Suprapubic skin (tissue), 4 donors: ENCODE measurements at places on chromosomes 5 and 9.

DNA sequence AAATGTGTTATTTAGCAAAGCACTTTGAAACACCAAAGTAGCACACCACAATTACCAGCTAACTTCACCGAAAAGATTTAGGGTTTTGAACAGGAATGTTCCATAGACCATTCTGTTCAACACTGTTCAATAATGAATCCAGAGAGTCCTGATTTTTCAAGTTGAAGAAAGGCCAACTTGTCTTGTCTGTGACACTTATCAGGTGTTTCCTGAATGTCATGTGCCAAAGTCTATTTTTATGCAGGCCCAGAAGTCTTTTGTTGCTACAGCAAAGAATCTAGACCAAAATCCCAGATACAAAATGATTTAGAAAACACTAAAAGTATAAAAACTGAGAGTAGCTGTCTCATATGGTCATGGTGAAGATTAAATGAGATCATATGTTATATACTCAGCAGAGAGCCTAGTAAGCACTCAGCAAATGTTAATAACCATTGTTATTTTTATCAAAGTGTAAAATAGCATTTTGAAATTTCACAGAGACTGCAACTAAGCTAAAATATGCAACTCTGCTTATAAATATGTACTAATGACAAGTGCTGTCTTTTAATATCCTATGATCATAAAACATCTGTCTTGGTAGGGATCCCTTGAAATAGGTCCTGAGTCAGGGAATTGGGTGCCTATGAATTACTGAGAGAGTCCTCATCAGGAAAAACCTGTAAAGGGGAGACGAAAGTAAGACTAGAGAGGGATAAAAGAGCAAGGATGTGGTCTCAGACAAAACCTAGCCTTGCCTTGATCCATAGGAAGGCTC lies 122.4 kb upstream of the SLC12A2 start:
- no peak for DNase-seq

- DNase-seq: peak; percentile 91
These were observed 15.2 kb downstream of the IPPK start for GRCh38 chr9:92654481-92655301.

GRCh38 chr5:72379936-72380335 lies 59.8 kb downstream of the PTCD2 start:
- no peak for DNase-seq

- no peak for DNase-seq
These were observed 17.1 kb upstream of the POU4F3 start for GRCh38 chr5:146321571-146321970.

- no peak for DNase-seq
These were observed 184.0 kb downstream of the CACNA1B start for GRCh38 chr9:138061631-138062030.

DNA sequence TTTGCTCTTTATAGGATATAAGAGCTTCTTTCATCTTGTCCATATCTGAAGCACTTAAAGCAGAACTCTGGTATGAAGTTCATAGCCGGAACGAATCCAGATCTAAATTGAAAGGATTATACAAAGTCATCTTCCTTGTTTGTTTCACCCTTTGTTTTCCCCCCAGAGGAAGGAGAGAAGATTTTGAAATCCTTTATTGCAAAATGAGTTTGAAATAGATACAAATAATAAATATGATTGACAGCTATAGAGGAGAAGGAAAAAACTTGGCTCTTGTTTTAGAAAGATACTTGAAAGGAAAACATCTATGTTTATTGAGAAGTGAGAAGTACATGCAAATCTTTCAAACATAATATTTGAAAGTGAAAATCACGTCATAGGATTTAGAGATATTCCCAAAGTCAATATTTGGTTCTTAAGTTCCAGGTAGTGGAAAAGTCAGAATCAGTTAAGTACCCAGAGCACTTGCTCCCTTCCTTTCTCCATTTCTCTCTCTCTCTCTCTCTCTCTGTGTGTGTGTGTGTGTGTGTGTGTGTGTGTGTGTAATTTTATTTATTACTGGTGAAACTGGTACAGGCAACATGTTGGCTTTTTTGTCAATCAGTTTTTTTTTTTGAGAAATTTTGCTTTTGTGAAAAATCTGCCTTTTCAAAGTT lies 27.2 kb downstream of the PAM start:
- DNase-seq: no peak

- no peak for DNase-seq
These were observed 142.2 kb downstream of the SV2C start for GRCh38 chr5:76225336-76225735.

GRCh38 chr5:121174351-121174750 lies 677.3 kb upstream of the FTMT start:
- DNase-seq: no peak

- peak; percentile 87 for DNase-seq
These were observed 413 bp downstream of the JADE2 start for GRCh38 chr5:134525683-134526482.

GRCh38 chr5:121890297-121890858 lies 38.7 kb downstream of the FTMT start:
- no peak for DNase-seq

DNA sequence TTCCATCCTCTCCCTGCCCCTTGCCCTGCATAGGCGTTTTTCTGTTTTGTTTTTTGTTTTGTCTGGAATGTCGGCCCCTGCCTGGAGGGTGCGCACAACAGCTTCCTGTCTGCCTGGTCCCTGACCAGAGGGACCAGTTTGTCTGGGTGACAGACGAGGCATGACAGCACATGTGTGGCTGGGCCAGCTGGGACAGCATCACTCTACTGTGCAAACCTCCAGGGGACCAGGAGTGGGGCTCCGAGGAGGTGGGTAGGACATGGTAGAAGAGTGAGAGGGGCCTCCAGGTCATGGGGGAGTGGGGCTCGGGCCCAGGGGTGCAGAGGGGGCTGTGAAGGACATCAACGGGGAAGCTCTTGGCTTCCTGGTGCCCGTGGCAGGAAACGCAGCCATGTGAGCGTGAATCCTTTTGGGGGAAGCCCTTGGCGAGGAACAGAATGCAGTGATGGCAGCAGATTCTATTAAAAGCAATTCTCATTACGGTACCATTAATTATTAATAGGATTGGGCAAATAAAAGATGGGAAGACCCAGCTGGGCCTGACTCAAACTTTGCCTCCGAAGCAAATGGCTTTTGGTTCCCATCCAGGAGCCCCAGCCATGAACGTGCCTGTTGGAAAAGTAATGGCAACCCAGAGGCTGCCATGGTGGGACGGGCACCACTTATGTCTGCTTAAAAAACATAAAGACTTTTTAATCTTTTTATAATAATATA lies 184.4 kb upstream of the IER5L start:
- no peak for DNase-seq

GRCh38 chr5:57302164-57302563 lies 128.3 kb downstream of the GPBP1 start:
- no peak for DNase-seq

GRCh38 chr5:39519079-39519478 lies 94.3 kb upstream of the DAB2 start:
- DNase-seq: no peak

- no peak for DNase-seq
These were observed 2046.8 kb upstream of the CDH9 start for GRCh38 chr5:29085142-29085541.

DNA sequence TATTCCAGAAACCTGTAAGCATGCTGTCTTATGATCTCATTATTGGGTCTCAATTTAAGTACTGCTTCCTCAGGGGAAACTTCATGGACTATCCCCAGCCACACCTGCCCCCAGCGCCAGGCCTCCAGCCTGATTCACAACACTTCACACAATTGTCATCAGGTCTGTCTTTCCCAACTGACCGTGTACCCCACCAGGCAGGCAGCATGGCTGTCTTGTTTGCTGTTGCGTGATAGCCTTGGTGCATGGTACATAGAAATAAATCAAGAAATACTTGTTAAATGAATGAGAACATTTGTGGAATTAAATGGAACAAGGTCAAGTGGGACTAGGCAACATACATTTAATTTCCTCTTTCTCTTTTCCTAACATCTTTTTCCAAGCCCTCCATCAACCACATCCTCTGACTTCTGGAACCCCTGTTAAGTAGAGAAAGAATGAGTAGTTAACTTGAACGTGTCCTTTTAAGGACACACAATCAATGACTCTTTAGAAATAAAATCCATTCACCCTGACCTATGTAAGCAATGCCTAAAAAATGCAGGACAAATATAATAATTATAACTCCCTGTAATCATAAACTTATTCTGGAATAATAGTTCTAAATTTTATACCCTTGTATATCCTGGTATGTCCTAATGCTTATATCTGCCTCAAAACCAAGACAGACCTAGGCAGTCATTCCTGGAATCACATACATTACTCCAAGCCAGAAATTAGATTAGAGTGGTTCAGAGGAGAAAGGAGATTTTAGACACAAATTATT lies 17.2 kb upstream of the THG1L start:
- no peak for DNase-seq

- DNase-seq: no peak
These were observed 18.1 kb upstream of the MACROH2A1 start for GRCh38 chr5:135417083-135417482.

DNA sequence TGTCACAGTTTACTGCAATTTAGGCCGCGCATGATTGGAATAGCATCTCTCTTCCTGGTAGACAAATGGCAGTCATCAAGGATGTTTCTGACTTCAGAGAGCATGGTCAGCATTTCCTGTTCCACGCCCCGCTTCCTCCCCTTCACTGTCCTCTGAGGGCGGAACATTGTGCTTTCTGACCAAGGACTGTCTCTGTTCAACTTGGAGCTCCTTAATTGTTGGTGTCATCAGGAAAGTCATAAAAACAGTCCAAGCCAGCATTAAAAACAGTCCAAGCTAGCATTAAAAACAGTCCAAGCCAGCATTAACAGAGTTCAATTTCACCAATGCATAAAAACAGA lies 301.3 kb upstream of the IRX4 start:
- no peak for DNase-seq

GRCh38 chr5:103862398-103862797 lies 299.8 kb upstream of the NUDT12 start:
- no peak for DNase-seq

- DNase-seq: no peak
These were observed 245.4 kb upstream of the NREP start for GRCh38 chr5:112002376-112002775.

DNA sequence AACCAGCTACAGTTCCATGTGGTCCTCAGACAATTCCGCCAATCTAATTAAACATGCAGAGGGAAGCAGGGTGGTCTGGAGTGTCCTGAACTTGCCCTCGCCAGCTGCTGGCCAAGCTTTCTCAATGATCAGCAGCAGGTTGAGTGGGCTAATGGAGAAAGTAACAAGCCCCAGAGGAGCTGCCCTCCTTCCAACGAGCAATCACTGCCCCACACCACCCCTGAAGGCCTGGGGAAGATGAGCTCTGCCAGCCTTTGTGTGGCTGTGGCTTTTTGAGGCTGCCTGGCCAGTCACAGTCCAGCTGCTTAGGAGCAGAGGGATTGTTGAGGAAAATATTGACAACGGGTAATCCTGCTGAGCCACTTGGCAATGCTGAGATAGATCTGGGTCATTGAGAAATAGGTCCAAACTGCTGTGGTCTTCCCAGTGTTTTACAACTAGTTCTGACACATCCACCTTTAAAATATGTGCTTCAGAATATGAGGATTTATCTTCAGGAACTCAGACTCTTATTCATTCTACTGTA lies 107.3 kb downstream of the CD180 start:
- no peak for DNase-seq

- DNase-seq: no peak
These were observed 613.4 kb downstream of the IRX1 start for GRCh38 chr5:4208996-4209395.

DNA sequence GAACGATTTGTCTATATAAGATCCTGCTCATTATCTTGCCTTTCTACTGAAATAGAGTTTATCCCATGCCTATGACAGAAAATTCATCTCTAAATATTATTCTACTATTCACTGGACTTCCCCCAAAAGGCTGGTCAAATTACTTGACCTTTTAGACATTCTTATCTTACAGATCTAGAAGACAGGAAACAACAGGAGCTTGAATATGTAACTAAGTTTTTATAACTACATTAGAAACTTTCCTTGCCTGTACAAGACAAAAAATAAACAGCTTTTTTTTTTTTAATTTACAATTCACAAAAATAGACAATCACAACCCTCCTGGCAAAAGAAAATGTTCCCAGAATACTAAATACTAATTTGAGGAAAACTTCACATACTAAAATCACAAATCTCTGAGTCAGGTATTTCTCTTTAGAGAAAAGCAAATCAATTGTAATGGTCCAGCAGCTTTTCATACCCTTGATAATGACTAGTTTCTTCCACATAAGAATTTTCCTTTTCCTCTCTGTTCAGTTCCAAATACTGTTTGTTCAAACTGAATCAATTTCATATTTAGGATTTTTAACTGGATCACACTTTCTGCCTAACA lies 68.6 kb downstream of the MLLT3 start:
- no peak for DNase-seq

DNA sequence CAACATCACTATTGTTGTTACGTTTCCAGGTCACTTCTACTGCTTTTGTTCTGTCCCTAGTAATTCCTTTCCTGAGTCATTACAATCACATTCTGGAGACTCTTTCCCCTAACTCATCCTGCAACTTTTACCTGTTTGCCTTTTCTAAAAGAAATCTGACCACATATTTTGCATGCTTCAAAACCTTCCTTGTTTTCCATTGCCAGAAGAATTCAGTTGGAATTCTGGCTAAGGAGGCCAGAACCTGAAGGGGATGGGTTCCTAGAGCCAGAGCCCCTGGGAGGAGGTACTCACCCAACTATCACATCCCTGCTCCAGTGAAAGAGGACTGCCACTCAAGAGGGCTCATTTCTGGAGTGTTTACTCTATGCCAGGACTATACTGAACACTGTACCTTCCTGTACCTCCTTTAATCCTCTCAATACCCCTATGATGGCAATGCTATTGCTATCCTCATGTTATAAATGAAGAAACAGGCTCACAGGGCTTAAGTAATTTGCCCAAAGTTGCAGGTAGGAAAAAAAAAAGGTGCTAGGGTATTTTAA lies 42.8 kb upstream of the MAST4 start:
- DNase-seq: no peak

DNA sequence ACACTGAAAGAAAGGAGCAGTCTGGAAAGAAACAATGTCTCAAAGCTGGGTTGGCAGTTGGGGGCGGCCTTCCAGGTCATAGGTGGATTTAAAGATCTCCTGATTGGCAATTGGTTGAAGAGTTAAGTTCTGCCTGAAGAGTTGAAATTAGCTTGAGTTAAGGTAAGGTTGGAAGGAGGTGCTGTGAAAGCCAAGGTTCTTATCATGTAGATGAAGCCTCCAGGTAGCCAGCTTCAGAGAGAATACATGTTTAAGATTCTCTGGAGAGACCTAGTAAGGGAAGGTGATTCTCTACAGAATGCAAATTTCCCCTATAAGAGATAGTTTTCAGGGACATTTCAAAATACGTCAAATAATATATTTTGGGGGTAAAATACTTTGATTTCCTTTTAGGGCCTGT lies 387.1 kb downstream of the TMEM232 start:
- DNase-seq: no peak
